ENCODE measurements at places on chromosomes 5 and 9.

GRCh38 chr9:128764361-128764760, 7.4 kb downstream of the ZER1 start:
- DNase-seq, result no peak

DNA sequence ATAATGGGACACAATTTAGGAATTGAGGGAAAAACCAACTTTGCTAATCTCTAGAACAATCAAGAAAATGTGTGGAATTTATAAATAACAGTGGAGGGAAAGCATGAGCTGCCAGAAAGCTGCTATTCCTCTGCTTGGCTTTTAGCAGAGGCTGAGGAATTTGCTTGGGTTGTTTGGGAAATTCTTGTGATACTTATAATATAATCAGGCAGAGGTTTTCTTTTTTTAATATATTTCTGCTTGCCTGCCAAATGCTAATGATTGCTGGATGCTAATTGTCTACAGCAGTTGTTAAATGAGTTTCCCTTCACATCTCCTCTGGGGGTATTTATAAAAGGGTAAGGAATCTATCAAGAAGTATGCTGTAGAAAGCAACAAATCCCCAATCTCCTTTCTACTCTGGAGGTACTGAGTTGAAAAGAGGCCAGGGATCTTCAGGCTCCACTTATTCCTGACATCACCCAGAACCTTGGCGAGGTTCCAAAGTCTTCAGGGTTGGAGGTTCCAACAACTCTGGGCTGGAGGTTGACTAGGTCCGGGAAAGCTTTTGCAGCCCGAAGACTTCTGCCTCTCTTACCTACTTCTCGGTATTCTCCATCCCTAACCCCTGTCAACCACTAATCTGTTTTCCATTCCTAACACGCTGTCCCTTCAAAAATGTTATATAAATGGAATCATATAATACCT, 60.4 kb upstream of the TMED7 start:
- DNase-seq, result no peak

- peak; percentile 11 for DNase-seq
Observed at GRCh38 chr5:132962429-132963021, 909 bp downstream of the AFF4 start.

DNA sequence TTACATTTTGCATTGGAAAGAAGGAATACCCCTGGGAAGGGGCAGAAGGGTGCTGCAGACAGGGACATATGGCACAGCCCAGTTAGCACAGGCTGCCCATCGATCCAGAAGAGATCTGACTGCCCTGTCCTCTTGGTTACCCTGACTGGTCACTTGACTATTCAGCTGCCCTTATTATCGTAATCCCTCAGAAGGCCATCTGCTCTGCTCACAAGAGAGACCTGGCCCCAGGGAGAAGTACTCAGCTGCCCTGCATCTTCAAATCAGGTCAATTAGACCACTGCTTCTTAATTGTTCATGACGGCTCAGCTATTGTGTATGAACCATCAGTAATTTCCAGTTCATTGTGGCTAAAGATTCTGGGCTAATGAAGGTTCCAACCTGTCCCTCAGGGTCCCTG, 345.0 kb downstream of the TLE1 start:
- no peak for DNase-seq

DNA sequence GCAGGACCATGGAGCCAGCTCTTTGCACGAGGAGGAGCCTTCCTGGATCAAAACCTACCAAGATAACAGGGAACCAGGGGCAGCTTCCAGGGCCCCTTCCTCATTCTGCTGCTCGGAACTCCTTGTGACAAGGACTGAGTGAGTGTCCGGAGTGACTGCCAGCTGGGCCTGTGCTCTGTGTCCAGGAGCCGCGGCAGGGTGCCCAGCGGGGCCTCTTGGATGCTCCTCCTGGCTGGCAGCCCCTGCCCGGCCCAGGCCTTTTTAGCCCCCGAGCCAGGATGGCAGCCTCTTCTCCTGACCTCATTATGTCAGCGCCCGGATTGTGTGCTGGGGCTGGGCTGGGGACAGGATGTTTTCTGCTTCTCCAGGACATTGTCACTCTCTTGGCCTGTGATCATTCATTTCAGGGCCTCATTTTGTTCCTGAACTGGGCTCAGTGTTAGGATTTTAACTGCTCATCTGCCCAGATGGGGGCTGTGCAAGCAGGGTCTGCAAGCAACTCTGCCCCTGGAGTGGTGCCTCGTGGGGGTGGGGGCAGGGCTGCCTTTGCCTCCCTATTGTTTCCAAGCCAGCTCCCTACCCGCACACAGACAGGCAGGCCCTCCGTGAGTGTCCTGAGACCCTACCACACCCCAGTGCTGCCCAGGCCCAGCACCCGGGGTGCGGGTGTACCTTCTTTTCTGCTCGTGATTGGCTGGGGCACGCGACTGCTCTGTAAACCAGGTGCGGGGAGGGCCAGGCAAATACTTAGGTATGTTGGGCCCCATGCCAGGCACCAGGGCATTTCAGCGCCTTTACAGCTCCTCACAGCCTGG, 161.6 kb downstream of the COL23A1 start:
- peak; percentile 41 for DNase-seq

DNA sequence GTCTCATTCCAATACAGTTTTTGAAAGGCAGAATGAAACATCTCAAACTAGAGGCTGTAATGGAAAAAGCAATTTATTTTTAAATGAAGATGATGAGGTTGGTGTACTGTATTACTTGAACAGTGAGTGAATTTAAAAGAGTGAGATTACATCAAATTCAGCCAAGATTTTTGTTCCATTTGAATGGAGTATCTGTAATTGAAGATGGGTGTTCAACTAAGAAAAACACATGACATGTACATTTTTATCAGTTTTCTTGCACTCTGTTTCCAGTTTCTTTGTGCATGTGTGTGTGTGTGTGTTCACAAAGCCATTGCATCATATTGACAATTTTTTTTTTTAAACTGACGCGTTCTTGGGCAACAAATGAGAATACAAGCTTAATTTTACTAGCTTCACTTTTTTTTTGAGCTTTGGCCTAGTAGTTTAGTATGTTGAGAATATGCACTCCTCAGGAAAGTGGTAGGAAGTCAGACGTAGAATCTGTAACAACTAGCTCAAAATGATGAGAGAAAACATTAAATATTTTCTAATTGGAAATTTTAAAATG, 243.5 kb downstream of the MAST4 start:
- no peak for DNase-seq

GRCh38 chr9:69211424-69212036, 37.5 kb downstream of the TJP2 start:
- no peak for DNase-seq

DNA sequence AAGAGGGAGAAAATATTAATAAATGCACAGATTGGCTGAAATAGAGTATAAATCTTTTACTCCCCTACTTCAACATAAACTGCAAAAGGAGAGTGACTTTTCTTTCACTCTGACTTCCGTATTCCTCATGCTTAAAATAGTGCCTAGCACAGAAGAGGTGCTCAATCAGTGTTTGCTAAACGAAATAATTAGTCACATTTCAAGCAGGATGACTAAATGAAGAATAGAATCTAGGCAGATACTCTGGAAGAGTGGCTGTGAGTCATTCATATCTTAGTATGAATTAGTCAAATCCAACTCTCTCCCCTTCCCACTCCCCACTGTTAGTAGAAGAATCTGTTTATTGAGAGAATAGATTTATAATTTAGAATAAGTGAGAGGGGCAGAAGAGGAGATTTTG, 4.8 kb downstream of the CD274 start:
- no peak for DNase-seq

DNA sequence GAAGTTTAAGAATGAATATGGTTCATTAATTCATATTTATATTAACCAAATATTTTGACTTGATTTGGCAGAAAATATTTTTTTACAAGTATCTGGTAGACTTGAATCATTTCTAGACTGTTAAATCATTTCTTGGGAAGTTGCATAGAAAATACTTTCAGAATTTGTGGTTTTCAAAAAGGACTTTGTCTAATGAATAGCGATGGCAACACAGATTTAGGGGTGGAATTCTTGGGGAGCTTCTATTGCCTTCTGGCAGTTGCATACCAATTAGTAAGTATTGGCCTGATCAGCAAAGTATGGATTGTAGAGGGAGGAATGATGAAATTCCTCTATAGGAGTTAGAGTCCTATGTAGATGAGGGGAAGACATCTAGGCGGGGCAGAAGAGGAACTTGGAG, 68.6 kb upstream of the CKMT2 start:
- no peak for DNase-seq

- peak; percentile 71 for DNase-seq
Observed at GRCh38 chr5:180315762-180316212, 23.9 kb upstream of the MAPK9 start.

GRCh38 chr9:111621895-111622480, 9.1 kb upstream of the DNAJC25 start:
- peak; percentile 26 for DNase-seq

GRCh38 chr5:156951359-156951758, 11.7 kb downstream of the TIMD4 start:
- DNase-seq, result no peak
